ENCODE measurements at places on chromosomes 3 and 15. TPM values are rescaled to one million over a fixed set of nuclear protein-coding genes. Genes with fewer than 3 reads are reported as not detected.

TP63 gene
- not detected for total RNA-seq

SEMA3F gene
- total RNA-seq, result 3.5 TPM

EFCAB12 gene
- 0.05 TPM for total RNA-seq

ANKRD63 gene
- total RNA-seq, result not detected

TIMP4 gene
- total RNA-seq, result 6.1 TPM

SGO1 gene
- total RNA-seq, result 30.0 TPM

SKIC8 gene
- 86.4 TPM for total RNA-seq

TGM5 gene
- 0.14 TPM for total RNA-seq

CHRNA5 gene
- total RNA-seq, result 20.3 TPM

PSTPIP1 gene
- total RNA-seq, result 0.33 TPM

ISL2 gene
- 2.9 TPM for total RNA-seq

RASL12 gene
- not detected for total RNA-seq

TMC3 gene
- total RNA-seq, result not detected

MESP2 gene
- not detected for total RNA-seq

AADACL2 gene
- not detected for total RNA-seq

FBXW12 gene
- total RNA-seq, result not detected

GABRR3 gene
- not detected for total RNA-seq

HHATL gene
- total RNA-seq, result not detected

All from A172 (cell line).